ENCODE measurements at places on chromosomes 13 and 19.
A peak's percentile ranks its signal among the peaks of the same experiment; 100 is the strongest.

- DNase-seq = no peak
Observed at GRCh38 chr13:28163587-28163986, 25.2 kb downstream of the PAN3 start.

- peak; percentile 42 for DNase-seq
Observed at GRCh38 chr13:47039106-47039505, 142.3 kb upstream of the HTR2A start.

DNA sequence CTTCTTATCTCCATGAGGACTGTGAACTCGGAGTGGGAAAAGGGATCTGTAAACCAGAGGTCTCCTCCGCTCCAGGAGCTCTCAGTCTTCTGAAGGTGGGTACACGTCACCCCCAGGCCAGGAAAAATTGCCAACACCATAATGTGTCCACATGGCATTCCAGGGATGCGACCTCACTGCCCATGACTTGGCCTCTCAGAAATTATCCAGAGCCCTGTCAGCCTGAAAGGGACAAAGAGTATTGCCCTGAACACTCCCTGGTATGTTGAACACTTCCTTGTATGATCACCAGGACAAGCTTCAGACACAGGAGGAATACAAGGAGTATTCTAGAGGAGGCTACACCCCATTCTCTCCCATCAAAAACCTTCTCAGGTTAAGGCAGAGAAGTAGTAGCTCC lies 81.0 kb upstream of the SLC7A1 start:
- DNase-seq = no peak

DNA sequence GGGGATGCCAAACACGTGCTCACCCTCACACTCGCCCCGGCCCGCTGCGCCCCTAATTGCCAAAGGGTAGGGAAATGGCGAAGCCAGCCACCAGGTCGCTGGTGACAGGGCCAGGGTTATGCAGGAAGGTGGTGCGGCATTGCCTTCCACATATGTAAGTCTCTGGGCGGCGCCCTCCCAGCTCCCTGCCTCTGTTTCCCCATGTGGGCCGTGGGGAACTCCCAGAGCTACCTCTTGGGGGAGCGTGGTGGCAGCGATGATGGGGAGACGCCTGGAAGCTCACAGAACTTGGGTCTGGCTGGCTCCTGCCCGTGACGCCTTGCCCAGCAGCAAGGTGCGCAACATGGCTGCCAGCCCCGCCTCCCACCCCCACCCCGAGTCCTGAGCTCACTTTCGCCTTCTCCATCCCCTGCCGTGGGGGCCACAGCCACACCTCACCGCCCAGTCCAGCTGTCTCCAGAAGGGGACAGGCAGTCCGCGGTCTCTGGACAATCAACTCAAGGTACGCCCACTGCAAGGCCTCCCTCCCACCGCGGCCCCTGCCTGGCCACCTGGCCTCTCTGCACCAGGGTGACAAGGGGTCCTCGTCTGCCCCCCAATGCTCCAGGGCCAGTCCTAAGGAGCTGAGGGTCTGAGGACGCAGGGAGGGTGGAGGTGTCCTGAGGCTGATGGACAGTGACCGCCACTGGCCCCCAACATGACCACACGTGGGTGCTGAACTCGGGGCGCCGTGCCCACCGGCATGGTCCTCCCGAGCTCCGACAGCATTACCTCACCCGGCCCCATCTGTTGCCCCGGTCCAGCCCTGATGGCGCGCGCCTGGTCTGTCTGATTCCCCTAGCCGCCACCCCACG lies 6.6 kb downstream of the C19orf25 start:
- DNase-seq = no peak

- peak; percentile 57 for DNase-seq
Observed at GRCh38 chr19:53431399-53432087, at the start of gene ZNF761. ZNF761 (plus strand) TSS chr19:53431984; CDS start chr19:53447269, 15,285 bp downstream.

GRCh38 chr13:82719987-82720386 lies 1162.3 kb downstream of the SLITRK1 start:
- no peak for DNase-seq

DNA sequence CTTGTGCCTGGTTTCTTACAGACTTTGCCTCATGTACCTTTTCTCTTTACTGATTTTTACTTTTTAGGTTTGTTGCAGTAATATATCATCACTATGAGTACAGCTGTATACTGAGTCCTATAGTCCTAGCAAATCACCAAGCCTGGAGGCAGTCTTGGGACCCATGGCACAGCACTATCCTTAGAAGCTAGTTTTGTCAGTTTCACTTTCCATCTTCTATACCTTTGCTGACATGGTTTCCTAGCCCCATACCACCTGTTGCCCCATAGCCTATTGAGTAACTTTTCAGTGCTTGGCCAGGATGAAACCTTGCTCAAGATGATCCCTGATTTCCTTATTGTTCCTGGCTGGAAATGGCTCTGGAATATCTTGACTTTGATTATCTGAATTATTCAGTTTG lies 826.4 kb downstream of the GPC5 start:
- no peak for DNase-seq

DNA sequence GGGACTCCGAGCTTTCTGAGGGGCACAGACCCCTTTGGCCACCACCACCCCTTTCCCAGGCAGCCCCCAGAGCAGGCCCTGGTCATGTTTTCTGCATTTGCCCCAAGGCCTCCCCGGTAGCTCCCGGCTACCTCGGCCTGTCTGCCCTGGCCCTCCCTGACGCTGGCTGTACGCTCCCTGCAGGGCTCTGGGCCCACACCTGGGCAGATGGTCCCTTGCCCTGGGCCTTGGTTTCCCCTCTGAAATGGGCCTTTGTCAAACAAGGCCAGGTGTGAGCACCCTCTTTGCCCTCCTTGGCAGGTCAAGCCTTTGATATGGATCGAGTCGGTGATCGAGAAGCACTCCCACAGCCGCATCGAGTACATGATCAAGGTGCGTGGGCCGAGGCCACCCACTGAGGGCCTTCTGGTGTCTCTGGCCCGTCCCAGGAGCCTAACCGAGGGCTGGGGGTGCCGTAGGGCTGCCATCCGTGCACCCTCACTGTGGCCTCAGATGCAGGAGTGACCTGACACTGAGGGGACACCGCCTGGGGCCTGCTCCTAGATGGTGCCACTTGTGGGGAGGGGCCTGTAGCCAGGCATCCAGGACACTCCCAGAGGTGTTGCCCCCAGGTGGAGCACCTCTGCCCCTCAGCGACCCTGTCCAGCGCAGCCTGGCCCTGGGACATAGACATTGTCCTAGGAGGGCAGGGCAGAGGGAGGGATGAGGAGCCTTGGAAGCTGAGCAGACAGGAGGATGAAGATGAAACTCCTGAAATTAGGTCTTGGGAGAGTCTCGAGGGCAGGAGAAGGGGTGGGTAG lies 30.3 kb downstream of the AP1M1 start:
- no peak for DNase-seq

GRCh38 chr13:39144941-39145533 lies 106.8 kb downstream of the NHLRC3 start:
- DNase-seq = peak; percentile 24

GRCh38 chr13:35723053-35723461 lies 246.6 kb upstream of the MAB21L1 start:
- no peak for DNase-seq

DNA sequence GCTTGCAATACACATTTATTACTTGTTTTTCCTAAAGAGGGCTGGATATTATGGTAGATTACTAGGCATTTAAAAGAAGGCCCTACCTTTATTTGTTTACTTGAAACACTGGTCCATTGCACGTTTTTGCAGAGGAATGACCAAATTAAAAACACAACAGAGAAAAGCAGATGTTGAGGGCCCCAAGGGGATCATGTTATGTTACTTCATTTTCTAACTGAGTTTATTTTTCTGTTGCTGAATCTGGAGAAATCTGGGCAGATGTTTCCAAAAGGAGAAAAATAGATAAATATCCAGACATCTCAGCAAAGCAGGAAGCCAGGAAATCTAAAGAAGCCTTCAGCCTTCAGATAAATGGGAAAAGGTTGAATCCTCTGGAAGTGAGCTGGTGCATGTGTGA lies 353.0 kb downstream of the NDFIP2 start:
- no peak for DNase-seq

GRCh38 chr13:37209621-37210580 lies 104.4 kb upstream of the CSNK1A1L start:
- no peak for DNase-seq

DNA sequence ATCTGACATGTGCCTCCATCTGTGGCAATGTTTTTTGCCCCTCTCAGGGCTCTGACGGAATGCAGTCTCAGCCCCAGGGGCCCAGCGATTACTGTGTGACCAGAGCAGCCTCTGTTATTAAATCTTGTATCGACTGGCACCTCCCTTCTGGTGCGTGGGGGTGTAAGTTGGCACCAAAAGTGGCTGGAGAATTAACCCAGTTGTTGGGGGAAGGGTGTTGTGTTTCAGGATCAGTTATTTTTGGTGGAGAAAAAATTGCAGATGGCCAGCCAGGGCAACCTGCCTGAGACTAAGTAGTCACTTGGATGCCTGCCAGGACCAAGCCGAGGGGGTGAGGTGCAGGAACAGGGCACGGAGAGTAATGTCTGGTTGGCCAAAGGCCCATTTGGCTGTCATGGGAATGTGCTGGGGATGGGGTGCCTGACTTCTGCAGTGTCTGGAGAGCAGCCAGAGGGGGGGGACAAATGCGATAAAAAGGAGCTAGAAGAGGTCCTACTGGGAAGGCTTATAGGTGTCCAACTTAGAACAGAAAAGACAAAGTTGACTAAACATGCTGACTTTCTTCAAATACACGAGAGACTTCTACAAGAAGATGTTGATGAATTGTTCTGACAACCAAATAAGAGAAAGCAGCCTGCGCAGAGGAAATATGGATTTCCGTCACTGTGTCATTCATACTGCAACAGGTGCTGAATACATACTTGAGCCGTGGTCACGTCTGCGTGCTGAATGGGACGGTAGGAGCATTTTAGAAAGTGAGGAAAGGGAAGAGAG lies 69.8 kb downstream of the SIAH3 start:
- no peak for DNase-seq

GRCh38 chr13:37360556-37360955 lies 238.0 kb downstream of the POSTN start:
- DNase-seq = no peak

GRCh38 chr19:35963514-35963913 lies 27.3 kb downstream of the LRFN3 start:
- DNase-seq = peak; percentile 9

GRCh38 chr13:50726164-50726563 lies 117.3 kb downstream of the DLEU7 start:
- no peak for DNase-seq

- no peak for DNase-seq
Observed at GRCh38 chr19:41694196-41694595, 6.1 kb upstream of the CEACAM7 start.

GRCh38 chr19:19563348-19563848 lies 25.3 kb downstream of the CILP2 start:
- no peak for DNase-seq

- DNase-seq = peak; percentile 45
Observed at GRCh38 chr13:41365631-41366030, 54.6 kb downstream of the NAA16 start.

GRCh38 chr13:25971047-25971446 lies 80.8 kb downstream of the SHISA2 start:
- no peak for DNase-seq

DNA sequence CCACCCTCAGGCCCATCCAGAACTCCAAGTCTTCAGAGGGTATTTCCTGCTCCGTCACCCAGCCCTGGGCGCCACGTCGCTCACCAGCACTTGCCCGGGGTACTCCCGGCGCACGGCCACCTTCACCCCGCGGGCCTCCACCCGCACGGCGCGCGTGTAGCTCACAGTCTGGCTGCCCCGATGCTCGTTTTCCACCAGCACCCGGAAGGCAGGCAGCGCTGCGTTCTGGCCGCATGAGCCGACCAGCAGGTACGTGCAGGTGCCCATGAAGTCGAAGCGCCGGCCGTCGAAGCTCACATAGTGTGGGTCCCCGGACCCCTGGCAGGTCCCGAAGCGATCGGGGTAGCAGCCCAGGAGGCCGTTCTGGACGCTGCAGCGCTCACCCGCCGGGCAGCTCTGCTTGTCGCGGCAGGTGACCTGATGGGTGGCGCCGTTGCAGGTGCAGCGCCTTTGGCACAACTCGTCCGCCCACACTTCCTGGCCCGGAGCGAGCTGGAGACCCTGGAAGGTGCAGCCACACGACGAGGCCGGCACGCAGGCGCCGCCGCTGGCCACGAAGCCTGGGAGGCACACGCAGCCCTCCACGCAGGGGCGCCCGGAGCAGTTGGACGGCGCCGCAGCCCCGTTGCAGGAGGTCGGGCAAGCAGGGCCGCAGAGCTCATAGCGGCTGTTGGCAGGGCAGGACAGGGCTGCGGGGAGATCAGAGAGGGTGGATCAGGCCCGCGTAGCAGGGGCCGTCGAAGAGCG lies 19.2 kb downstream of the FCGBP start:
- DNase-seq = no peak

GRCh38 chr19:54203151-54203611 lies 2.5 kb downstream of the RPS9 start:
- no peak for DNase-seq

DNA sequence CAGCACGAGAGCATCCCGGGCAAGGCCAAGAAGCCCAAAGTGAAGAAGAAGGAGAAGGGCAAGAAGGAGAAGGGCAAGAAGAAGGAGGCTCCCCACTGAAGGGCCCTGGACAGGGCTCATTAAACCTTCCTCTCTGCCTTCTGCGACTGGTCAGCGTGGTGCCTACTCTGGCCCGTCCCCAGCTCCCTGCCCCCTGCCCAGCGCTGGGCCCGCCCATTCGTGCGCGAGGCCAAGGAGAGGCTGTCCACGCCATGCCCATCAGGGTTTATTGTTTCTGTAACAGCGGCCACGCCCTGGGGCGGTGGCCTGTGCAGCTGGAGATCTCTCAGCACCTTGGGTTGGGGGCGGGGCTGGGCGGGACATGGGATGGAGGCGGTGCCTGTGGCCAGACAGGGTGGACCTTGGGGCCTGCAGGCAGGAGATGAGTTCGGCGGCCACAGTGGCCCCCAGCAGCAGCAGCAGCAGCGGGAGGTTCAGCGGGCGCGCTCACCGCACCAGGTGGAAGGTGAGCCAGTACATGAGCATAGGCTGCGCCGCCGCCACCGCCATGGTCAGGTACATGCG lies 897 bp downstream of the C19orf33 start:
- DNase-seq = no peak

- DNase-seq = no peak
Observed at GRCh38 chr19:572743-573518, 535 bp downstream of the BSG start.

- no peak for DNase-seq
Observed at GRCh38 chr19:16370641-16371391, 46.2 kb downstream of the KLF2 start.

DNA sequence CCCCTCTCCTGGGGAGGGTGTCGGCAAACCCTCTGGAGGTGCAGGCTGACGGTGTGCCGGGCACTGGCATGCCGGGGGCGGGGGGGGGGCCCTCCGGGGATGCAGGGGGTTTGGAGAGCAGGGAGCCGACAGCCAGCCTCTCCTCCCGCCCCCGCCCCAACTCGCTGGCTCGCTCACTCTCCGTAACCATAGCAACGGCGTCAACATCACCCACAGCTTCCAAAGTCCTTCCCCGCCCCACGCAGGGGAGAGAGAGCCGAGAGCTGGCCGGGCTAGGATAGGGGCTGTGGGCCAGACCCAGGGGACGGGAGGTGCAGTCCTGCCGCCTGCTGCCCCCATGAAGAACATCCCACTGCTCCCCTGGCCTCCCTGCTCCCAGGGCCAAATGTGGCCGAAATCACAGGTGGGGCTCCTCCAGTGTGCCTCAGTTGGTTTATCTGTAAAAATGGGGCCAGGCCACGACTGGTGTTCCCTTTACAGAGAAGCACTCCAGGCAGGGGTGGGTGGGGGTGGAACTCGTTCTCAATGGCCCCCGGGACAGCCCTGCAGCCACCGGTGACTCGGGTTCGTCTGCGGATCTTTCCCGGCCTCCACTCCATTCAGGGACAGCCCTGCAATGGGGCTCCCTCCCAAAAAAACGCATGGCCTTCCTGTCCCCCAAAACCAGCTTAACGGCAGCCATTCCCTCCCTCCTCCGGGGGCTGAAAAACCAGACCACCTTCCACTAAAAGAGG lies 3.2 kb downstream of the KLF16 start:
- peak; percentile 31 for DNase-seq

Data from fibroblast of skin of left biceps (primary cell).